ENCODE measurements at places on chromosomes 16 and 17. TPM values are rescaled to one million over a fixed set of nuclear protein-coding genes. Genes with fewer than 3 reads are reported as not detected.

The TP53TG3F gene
- not detected for total RNA-seq

The AOC3 gene
- total RNA-seq: 1.0 TPM

The RTN4RL1 gene
- 0.21 TPM for total RNA-seq

The EFNB3 gene
- not detected for total RNA-seq

The TMEM98 gene
- total RNA-seq: not detected

The ASB16 gene
- total RNA-seq: not detected

DNA sequence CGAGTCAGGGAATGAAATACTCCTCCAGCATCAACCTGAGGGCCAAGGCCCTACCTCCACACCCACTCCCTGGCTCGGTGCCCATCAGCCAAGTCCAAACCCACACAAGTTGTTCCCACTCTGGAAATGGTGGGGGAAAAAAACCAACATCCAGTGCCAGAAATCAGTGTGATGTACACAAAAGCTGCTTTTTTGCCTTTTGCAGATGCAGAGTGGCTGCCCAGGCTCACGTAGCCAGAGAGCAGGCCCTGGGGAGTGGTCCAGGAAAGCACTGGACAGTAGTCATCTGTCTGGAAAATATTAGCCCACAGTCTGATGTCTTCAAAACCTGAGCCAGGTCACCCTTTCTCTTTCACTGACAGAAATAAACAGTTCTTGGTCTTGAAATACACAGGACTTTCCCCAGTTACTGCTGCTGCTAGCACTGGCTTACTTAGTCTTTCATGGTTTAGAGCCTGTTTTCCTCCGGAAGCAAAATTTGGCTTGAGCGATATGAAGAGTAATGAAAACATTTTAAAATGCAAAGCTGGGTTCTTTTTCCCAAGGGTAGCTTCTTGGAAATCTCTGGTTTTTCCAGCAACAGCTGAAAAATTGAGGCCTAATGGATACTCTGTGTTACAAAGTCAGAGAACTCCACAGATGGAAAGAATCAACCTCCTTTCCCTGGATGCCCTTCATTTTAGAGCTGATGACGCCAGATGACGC lies 18.2 kb upstream of the NOS2 start:
- no peak for DNase-seq

DNA sequence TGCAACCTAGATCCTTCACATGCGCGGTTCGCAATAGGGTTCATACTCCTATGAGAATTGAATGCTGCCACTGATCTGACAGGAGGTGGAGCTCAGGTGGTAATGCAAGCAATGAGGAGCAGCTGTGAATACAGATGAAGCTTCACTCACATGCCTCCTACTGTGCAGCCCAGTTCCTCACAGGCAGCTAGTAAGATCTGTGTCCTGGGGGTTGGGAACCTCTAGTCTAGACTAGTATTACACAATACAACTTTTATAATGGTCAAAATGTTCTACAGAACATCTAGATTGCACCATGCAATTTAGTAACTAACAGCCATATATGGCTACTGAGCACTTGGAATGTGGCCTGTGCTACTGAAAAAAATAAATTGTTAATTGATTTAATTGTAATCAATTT lies 26.7 kb downstream of the ABCA5 start:
- no peak for DNase-seq

- DNase-seq: no peak
Measured at GRCh38 chr16:55136356-55137150, 187.4 kb upstream of the IRX6 start.

- DNase-seq: no peak
Measured at GRCh38 chr17:7704601-7705268, at the start of gene EFNB3. Gene EFNB3, plus strand, starts transcription at chr17:7705202. Its CDS starts 397 bp downstream, at chr17:7705599.

DNA sequence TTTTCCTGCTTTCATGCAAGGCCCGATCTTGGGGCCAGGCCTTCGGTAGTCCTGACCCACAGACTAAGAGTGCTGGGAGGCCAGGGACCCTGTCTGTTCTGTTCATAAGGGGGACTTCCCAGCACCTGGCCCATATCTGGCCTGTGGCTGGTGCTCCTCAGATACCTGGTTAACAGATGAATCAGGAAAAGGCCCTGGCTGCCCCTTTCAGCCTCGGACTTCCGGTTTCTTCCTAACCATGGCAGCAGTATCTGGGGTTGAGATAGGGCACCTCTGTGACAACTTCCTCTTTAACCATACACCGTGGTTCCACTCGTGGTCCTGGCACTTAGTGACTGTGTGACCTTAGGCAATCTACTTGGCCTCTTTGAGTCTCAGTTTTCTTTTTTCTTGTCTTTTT lies 18.4 kb downstream of the PLCG2 start:
- no peak for DNase-seq

DNA sequence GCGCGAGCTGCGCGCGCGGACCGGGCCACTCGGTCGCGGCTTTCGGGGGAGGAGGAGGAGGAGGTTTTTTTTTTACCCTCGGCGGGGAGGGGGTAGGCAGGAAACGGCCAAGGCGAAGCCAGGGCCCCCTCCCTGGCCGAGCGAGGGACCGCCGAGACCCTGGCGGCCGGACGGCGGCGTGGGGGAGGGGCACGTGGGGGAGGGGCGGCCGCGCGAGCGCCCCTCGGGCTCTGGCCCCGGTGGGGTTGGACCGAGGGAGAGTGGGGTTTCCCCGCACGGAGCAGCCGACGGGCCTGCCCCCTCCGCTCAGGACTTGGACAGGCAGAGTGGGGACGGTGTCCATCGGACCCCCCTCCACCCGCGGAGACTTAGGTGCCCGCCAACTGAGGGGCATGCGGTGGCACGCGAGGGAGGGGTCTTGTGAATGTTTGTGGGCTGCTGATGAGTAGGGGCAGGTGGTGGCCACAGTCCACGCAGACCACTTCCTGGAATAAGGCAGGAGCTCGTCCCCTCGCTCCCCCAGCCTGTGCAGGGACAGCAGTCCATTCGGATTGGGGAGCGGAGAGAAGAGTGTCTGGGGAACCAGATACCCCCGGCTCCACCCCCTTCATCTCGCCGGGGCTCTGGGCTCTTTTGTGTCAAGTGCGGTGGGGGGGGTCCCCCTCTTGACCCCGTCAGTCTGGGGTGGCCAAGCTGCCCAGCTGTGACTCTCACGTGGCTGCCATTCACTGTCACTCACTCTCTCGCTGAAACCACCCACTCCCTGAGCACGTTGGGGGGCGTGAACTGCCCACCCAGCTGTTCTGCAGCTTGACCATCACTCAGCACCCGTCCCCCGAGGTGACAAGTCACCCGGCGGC lies 3.0 kb upstream of the CHD3 start:
- peak; percentile 20 for DNase-seq

DNA sequence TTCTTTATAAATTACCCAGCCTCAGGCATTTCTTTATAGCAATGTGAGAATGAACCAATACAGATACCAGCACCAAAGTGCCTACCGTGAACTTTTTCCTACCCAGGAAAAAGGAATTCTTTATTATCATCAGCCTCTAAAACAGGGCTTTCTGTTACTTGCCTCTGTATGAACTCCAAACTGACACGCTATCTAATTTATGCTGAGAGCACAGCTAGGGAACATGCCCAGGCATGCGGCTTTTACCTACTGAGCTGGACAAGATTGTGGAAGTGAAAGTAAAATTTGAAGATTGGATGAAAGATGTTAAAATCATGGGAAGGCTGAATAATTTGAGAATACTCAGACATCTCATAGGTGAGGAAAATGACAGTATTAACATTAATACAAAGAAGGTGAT lies 24.4 kb upstream of the ADCY9 start:
- no peak for DNase-seq

GRCh38 chr16:648071-648780 lies 939 bp upstream of the WDR90 start:
- DNase-seq: no peak

GRCh38 chr16:1779741-1780676 lies 2.4 kb downstream of the SPSB3 start:
- no peak for DNase-seq

GRCh38 chr16:25690552-25691143 lies 1.1 kb upstream of the HS3ST4 start:
- no peak for DNase-seq

DNA sequence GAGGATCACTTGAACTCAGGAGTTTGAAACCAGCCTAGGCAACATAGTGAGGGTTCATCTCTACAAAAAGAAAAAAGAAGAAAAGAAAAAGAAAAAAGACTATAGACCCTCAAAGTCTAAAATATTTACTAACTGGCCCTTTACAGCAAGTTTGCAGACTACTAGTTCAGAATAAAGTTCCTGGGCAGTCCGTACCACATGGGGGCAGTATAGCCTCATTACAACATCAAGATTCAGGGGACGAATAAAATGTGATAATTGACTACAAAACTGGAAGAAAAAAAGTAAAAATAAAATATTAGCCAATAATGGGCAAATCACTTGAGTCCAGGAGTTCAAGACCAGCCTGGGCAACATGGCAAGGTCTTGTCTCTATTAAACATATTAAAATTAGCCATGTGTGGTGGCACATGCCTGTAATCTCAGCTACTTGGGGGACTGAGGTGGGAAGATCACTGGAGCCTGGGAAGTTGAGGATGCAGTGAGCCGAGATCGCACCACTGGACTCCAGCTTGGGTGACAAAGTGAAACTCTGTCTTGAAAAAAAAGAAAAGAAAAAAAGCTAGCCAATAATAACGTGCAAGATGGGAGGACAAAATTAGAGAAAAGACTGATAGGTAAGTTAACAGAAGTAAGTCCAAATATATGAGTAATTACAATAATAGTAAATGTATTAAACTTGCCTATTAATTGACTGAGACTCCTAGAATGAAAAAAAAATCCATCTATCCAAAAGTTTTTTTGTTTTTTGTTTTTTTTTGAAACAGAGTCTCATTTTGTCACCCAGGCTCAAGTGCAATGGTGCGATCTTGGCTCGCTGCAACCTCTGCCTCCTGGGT lies 129.4 kb upstream of the SEC14L1 start:
- no peak for DNase-seq

DNA sequence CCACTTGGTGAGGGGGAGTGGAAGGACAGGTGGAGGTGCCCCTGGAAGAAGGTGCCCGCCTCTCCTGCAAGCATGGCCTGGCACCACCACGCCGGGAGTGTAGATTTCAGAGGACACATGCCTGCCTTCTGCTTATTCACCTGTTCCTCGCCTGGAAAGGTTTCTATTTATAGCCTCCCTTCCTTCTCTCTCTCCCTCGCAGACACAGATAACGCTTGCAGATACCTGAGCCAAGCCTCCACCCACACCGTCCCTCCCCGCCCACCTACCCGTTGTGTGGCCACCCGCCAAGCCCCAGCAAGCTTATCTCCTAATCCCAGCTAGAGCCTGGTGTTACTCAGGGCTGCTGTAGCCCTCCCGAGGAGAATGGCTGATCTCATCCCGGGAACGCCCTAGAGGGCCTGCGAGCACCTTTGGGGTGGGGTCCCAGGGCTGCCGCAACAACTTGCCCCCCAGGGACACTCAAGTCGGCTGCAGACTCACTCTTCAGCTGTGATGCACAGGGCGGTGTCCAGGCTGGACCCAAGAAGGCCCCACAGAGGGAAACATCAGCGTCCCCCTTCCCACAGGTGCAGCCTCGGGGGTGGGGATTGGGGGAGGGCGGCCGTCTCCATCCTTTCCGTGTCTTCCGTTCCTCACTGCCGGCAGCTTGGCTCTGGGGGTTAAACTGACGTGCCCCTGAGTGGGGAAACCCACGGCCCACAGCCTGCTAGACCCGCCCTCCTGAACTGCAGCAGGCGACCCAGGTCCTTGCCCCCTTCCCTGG lies 1.9 kb upstream of the SNAI3 start:
- no peak for DNase-seq

- no peak for DNase-seq
Measured at GRCh38 chr17:50331085-50331791, 14.7 kb upstream of the XYLT2 start.

- no peak for DNase-seq
Measured at GRCh38 chr16:78599271-78599670, 499.8 kb downstream of the WWOX start.

DNA sequence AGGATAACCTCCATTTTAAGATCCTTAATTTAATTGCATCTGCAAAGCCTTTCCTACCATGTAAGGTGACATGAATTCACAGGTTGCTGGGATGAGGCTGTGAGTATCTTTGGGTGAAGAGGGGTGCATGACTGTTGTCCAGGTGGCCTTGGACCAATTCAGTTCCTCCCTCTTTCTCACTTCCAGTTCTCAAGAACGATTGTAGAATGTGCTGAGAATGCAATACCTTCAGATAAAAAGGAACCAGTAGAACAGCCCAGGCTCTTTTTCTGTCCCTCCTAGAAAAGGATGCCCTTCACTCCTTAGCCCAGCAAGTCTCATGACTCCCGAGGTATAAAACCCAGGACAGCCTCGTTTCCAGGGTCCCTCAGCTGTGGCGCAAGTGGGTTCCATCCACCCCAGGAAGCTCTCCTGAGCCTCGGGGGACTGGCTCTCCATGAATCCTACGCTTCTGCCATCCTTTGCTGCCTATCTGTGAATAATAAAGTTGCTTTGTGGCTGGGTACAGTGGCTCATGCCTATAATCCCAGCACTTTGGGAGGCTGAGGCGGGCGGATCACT lies 61.6 kb upstream of the FA2H start:
- DNase-seq: no peak

- DNase-seq: no peak
Measured at GRCh38 chr17:30541802-30542201, 64.6 kb downstream of the GOSR1 start.

- no peak for DNase-seq
Measured at GRCh38 chr16:14344945-14345344, 273.8 kb downstream of the MRTFB start.

DNA sequence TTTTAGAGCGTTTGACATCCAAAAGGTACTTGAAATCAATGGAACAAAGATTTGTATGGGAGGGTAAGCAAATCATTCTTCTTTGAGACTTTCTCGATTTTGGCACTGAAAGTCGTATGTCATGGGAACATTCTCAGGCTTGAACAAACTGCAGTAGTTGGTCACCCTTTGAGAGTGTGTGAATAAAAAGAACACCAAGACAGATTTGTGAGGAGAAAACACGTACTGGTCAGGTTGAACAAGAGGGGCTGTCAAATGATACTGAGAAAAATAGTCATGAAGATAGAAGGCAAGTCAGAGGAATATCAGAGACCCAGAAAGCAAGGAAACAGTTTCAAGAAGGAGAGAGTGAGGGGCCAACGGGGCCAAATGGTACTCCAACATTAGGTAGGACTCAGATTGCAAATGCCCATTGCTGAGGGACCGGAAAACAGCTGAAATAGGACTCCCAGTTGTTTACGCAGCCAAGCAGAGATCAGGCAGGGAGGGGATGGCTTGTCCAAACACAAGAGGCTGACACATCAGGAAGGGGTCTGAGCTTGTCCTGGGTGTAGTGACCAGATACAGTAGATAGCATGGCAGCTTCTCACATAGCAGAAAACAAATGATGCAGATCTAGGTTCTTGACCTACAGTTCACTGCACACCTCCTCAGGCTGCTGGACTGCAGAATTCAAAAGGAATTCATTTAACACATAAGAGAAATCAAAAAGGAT lies 74.5 kb upstream of the MYOCD start:
- DNase-seq: no peak

- no peak for DNase-seq
Measured at GRCh38 chr17:33982909-33983308, 272.2 kb upstream of the CCL2 start.

Data from T-helper 17 cell (primary cell).